ENCODE measurements at places on chromosomes 5 and 9. TPM values are rescaled to one million over a fixed set of nuclear protein-coding genes. Genes with fewer than 3 reads are reported as not detected.

Gene SHISAL2B
- not detected for polyA plus RNA-seq

Gene SEMA4D
- polyA plus RNA-seq, result 31.5 TPM

Gene N4BP3
- polyA plus RNA-seq, result 1.2 TPM

Gene WWC1
- polyA plus RNA-seq, result 1.1 TPM

Gene SUSD3
- 57.4 TPM for polyA plus RNA-seq

Gene UAP1L1
- polyA plus RNA-seq, result 12.5 TPM

Gene MACROH2A1
- 139 TPM for polyA plus RNA-seq

Gene KLHL3
- polyA plus RNA-seq, result 2.2 TPM

Gene DTWD2
- 1.2 TPM for polyA plus RNA-seq

Gene SH3RF2
- polyA plus RNA-seq, result 0.10 TPM

Gene FOXI1
- not detected for polyA plus RNA-seq

Gene PCDHGB4
- 0.14 TPM for polyA plus RNA-seq

Gene AFAP1L1
- 6.0 TPM for polyA plus RNA-seq

Gene EGFL7
- 522 TPM for polyA plus RNA-seq

Gene RABL6
- polyA plus RNA-seq, result 38.3 TPM

Gene GZMA
- 15.6 TPM for polyA plus RNA-seq

Gene DMXL1
- polyA plus RNA-seq, result 27.3 TPM

Gene FIBCD1
- 0.02 TPM for polyA plus RNA-seq

Gene PPWD1
- 61.8 TPM for polyA plus RNA-seq

Gene WNT8A
- polyA plus RNA-seq, result not detected

Gene ZNF354C
- polyA plus RNA-seq, result 1.3 TPM

Gene PDE6A
- polyA plus RNA-seq, result not detected

Gene EIF4E1B
- not detected for polyA plus RNA-seq

Data from spleen (tissue), 13 donors.